ENCODE measurements at places on chromosomes 3 and 15. TPM values are rescaled to one million over a fixed set of nuclear protein-coding genes. Genes with fewer than 3 reads are reported as not detected.

CXCR6 gene
- 27.9 TPM for total RNA-seq

TRIM71 gene
- total RNA-seq: not detected

GOLGA8M gene
- total RNA-seq: 1.5 TPM

LSMEM2 gene
- not detected for total RNA-seq

CD86 gene
- 3.8 TPM for total RNA-seq

PRR20G gene
- total RNA-seq: not detected

CDCP1 gene
- 1.2 TPM for total RNA-seq

HHLA2 gene
- total RNA-seq: 1.2 TPM

HIGD2B gene
- not detected for total RNA-seq

DNA sequence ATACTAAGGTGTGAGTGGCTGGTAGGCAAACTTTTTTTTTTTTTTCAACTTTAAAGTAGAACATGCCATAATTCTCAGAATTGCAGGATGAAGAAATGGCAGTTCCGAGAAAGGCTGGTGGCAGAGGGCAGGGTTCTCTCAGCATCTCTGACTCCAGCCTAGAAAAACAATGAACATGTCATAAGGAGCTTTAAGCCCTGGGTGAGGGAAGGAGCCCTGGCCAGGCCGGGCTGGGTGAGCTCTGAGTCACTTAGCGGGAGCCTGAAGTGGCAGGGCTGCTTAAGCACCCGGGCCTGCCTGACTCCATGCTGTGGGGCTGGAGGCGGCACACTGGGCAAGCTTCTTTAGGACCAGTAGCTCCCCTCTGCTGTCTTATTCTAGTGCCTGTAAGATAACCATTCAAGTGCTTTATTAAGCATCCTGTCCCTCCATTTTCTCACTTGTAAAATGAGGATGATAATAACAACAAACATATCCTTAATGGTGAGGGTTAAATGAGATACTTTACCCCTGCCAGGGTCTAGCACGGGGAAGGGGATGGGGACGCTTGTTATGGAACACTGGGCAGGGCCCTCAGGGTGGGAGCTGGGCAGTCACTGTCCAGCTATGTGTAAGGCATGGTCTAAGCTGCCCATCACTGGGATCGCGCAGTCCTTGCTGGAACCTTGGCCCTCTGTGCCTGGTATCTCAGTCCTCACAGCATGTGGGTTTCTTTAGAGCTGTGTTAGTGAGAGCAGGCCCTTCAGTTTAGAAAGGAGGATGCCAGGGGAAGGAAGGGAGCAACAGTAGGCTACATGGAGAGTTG is 18.4 kb downstream of the SMAD6 start:
- peak; percentile 23 for DNase-seq

- DNase-seq: no peak
These were observed 1026.0 kb downstream of the TUSC7 start for GRCh38 chr3:117735481-117736101.

GRCh38 chr3:160099834-160100233 is 111.2 kb downstream of the IL12A start:
- no peak for DNase-seq

- DNase-seq: no peak
These were observed 63.9 kb downstream of the XXYLT1 start for GRCh38 chr3:195207056-195207455.

GRCh38 chr15:31503256-31503655 is 176.6 kb downstream of the KLF13 start:
- no peak for DNase-seq

DNA sequence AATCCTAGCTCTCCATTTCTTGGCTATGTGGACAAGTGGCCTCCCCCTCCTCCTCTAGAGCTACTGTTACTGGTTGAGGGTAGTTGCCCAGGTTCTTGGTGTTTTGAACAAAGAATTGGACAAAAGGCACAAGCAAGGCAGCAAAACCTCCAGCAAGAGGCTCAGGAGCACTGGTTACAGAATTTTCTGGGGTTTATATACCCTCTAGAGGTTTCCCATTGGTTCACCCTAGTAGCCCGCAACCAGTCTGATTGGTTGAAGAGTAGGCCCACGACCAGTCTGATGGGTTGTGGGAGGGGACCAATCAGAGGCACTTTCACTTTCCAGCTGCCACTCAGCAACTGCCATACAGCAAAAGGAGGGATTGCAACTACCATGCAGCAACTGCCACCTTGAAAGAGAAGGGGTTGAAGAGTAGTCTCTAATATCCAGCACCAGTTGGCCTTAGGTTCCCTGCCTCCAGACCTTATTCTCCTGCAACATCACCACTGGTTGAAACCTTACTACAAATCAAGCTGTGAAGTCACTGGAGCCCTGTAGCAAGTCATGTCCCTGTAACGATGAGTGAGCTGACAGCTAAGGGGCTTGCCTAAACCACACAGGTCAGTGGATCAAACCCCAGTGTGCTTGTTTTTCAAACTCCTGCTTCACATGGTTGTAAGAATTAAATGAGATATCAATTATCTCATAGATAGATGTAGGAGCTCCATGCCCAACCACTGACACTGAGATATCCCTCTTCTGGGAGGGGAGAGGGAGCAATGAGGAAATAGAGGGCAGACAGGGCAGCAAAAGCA is 2.9 kb upstream of the C15orf39 start:
- peak; percentile 68 for DNase-seq

- DNase-seq: no peak
These were observed 178.4 kb upstream of the CBLB start for GRCh38 chr3:106047221-106047620.

- DNase-seq: no peak
These were observed 19.7 kb downstream of the RCN2 start for GRCh38 chr15:76951220-76951619.

DNA sequence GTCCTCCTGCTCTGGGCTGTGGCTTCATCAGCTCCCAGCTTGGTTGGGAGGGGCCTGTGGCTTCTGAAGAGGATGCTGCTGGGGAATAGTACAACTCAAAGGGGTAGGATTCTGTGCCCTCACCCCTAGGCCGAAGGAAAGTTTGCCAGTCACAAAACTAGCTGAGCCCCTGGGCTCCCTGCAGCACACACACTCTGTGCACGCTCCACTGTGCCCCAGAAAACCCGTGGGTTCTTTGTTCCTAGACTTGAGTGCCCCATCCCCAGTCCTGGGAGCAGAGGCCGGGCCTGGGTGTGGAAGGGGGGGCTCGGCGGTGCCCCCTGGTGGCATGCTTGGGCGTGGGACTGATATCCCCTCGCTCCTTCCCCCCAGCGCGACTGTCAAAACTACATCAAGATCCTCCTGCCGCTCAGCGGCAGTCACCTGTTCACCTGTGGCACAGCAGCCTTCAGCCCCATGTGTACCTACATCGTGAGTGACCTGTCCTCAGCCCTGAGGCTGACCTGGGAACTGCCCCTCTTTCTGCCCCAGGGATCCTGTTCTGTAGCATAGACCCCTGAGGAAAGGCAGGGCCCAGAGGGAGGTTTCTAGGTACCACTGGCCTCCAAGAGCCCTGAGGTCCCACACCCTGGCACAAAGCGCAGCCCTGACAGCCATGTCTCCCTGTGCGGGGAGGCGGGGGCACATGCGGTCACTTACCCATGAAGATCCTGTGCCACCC is 14.2 kb downstream of the CIB1 start:
- DNase-seq: no peak

- no peak for DNase-seq
These were observed 27.9 kb upstream of the PSTPIP1 start for GRCh38 chr15:76967067-76967466.

- no peak for DNase-seq
These were observed 335.1 kb upstream of the PROK2 start for GRCh38 chr3:72120039-72120438.

- no peak for DNase-seq
These were observed 45.7 kb downstream of the B3GNT5 start for GRCh38 chr3:183298701-183299153.

GRCh38 chr15:98676586-98677270 is 28.4 kb downstream of the IGF1R start:
- no peak for DNase-seq

DNA sequence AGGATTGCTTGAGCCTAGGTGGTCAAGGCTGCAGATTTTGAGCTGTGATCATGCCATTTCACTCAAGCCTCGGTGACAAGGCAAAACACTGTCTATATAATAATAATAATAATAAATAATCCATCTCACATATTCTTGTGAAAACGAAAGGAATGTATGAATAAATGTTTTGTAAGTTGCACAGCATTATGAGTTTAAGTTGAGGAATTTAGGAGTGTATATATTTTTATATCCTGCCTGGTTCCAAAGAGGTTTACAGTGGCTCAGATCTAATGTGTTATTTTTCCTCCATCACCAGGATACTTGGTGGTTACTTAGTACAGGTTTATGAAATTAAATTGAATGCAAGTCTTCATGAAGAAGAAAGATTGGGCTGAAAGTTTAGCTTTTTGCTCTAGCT is 77.2 kb downstream of the ATG7 start:
- no peak for DNase-seq

- no peak for DNase-seq
These were observed 53.3 kb downstream of the ITGB5 start for GRCh38 chr3:124833710-124834332.

DNA sequence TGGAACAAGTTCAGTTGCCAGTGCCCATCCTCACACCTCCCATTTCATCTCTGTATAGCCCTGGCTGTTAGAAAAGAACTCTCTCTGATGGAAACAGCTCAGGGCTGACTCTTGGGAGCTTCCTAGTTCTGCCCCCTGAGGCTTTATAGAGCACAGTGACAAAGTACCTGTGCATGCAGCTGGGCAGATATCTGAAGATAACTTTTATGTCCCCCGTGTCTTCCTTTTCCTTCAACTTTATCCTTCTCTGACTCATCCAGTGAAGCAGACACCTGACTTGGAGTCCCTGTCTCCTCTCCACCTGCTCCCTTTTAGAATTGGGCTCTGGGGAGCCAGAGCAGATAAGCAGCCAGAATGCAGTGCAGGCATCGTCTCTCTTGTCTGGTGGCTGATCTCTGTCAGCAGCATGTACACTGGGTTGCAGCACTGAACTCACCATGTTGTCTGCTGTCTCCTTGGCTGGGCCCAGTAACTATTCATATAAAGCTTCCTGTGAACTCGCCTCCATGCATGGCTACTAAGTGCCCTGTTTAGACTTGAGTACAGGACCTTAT is 53.9 kb upstream of the PLXNA1 start:
- no peak for DNase-seq

- no peak for DNase-seq
These were observed 177.9 kb downstream of the ANXA2 start for GRCh38 chr15:60219866-60220265.

DNA sequence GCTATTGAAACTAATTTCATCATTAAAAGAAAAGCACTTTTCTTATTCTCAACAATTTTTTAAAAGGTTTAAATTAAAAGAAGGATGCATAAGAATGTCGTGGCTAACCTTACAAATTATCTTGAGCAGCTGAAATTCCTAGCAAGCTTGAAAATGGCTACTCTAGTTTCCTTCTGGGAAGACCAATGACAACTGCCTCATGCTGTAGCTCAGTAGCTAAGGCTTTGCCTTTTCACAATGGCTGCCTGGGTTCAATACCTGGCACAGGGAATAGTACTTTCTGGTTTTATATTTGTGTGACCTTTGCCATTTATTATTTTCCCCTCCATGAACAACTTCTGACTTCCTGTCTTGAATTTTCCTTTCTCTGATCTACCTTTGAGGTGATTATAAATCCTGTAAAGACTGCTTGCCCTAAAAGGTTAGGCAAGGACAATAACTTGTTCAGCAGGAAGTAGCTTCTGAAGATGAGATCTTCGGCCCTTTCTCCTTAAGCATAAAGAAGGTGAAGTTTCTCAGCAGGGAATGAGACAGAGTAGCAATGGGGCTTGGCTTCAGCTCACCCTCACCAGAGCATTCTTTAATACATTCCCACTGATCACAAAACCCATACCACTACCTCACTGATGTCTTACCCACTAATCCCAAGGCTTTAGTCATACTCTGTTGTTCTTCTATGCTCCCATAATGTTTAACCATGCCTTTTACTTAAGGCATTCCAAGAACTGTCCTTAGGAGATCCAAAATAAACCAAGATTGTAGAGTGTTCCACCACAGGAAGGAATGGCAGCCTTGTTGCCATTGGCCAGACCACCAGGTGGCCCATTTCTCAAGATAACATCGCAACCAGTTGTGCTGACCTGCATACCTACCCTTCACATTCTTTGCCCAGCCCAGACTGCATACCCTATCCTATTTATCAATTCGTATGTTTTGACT is 276.8 kb downstream of the ULK4 start:
- no peak for DNase-seq

GRCh38 chr3:107112356-107112755 is 264.9 kb upstream of the CCDC54 start:
- DNase-seq: no peak

DNA sequence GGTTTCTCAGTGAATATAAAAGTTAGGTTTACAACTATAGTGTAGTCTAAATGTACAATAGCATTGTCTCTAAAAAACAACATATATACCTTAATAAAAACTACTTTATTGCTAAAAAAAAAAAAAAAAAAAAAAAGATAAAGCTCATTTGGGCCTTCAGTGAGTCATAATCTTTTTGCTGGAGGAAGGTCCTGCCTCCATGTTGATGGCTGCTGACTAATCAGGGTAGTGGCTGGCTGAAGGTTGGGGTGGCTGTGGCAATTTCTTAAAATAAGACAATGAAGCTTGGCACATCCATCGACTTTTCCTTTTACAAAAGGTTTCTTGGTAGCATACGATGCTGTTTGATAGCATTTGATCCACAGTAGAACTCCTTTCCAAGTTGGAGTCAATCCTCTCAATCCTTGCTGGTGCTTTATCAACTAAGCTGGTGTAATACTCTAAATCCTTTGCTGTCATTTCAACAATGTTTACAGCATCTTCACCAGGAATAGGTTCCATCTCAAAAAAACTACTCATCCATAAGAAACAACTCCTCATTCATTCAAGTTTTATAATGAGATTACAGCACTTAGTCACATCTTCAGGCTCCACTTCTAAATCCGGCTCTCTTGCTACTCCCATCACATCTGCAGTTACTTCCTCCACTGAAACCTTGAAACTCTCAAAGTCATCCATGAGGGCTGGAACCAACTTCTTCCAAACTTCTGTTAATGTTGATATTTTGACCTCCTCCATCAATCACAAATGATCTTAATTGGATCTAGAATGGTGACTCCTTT is 13.3 kb downstream of the ZNF280D start:
- DNase-seq: no peak

- DNase-seq: peak; percentile 68
These were observed 307.9 kb upstream of the CBLB start for GRCh38 chr3:106176734-106177133.

DNA sequence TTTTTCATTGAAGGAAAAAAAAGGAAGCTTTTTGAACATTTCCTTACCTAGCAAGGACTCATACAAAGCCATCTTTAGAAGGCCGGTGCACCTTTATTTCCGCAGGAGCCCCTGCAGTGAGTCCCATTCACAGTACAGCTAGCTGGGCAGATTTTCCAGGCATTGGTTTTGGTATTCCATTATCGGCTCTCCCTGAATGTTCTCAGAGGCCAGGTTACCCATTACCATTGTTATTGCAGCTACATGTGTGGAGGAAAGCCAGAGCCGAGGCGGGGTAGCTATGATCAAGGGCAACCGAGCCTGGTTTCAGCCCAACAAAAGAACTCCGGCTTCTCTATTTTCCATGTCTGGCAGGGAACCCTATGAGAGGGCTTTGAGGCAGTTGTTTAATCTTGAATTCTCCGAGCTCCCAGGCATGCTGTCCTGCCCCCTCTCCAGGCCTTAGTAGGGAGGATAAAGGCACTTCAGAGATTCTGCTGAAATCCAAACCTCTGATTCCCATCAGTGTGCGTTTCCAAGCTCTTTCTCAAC is 100.3 kb downstream of the LRRK1 start:
- no peak for DNase-seq

Data from activated T-helper 1 cell treated with anti-CD3 and anti-CD28 coated beads, Interleukin-12 subunit alpha, Interleukin-12 subunit beta, Interleukin-2, Interleukin-4 antibody, amounts not matched to agents 30 ng/mL and 10 ng/mL and 1 ng/mL, durations not matched to agents 14 hours and 24 hours and 36 hours (primary cell).